ENCODE measurements at places on chromosomes 12 and 14.

GRCh38 chr12:28258998-28259397, 68.7 kb downstream of the CCDC91 start:
- no peak for DNase-seq

DNA sequence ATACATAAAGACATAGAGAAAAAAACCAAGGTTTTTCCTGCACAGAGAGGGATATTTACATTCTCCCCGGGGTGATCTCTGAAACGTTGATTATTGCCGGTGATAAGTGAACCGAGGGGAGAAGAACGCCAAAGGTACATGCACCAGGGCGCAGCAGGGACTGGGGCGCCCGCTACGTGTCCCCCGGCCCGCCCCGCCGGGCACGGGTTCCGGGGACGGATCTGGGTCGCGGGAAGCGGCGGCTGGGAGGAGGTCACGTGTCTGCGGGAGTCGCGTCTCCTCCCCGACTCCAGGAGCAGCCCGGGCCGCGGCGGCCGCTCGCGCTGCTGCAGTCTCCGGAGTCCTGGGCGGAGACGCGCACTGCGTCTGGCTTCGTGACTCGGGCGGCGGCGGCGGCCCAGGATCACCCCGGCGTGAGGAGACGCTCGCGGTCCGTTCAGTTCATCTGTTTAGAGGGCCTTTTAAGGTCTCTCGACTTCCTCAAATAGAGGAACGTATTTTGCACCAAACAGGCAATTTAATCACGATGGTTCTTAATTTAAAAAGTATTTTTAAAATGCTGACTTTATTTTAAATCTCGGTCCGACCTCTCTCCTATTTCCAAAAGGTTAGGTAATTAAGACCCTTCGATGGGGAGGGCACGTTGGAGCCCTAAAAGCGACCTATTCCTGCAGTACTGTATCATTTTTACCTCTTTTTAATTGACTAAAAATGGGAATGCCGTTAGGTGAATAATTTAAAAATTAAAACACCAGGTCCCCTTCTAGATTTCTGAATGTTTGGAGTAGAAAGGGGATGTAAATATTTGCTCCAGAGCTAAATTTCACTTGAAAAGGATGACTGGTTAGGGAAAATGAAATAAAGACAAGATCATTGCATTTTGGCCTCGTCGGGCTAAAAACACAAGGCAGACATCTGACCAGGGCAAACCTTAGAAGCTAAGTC, 1.8 kb upstream of the BHLHE41 start:
- no peak for DNase-seq

- DNase-seq: no peak
Measured at GRCh38 chr12:56288705-56289387, 11.3 kb downstream of the CS start.

DNA sequence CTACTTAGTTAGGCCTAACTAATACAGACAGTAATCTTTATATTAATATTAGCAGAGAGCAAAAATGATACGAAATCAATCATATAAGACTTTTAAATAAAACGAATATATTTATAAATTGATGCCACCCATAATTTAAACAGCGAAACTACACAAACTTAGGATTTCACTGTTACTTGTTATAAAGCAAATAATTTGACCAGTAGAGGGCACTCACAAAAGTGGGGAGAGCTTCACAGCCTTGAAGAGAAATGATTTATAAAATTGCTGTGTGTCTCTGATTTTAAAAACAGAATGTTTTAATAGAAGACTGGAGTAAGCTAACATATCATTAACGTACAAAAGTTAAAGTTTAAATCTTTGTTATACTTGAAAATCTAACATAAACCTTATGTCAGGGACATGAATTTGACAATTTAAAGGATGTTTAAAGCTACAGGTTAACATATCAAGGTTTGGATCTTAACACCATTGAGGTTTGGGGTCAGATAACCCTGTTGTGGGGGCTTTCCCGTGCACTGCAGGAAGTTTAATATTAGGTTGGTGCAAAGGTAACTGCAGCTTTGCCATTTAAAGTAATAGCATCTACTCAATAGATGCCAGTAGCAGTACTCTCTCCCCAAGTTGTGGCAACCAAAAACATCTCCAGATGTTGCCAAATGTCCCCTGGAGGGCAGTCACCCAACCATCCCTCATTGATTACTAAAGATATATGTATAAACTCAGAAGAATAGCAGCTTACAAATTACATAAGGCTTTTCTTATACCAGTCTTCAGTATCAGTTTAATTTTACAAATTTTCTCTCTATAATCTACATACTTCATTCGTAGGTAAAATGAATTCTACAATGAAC, 9.3 kb downstream of the KRAS start:
- no peak for DNase-seq

- DNase-seq: no peak
Measured at GRCh38 chr14:51094282-51094821, 553 bp downstream of the TRIM9 start.

DNA sequence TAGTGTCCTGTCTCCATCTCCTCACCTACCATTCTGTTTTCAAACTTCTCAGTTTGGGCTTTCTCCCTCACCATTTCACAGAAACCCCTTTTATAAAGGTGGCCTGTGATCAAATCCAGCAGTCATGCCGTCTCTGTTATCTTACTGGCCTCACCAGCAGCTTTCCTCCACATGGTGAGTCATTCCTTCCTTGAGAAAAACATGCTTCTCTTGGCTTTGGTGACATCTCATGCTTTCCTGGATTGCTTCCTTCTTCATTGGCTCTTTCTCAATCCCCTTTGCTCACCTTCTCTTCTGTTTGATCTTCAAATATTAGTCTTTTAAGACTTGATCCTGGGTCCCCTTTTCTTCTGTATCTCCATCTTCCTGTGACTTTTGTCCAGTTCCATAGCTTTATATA, 164.9 kb downstream of the ANO4 start:
- DNase-seq: no peak

- DNase-seq: no peak
Measured at GRCh38 chr12:28367326-28367725, 177.1 kb downstream of the CCDC91 start.

GRCh38 chr12:53191885-53192530, 11.3 kb upstream of the CSAD start:
- no peak for DNase-seq

DNA sequence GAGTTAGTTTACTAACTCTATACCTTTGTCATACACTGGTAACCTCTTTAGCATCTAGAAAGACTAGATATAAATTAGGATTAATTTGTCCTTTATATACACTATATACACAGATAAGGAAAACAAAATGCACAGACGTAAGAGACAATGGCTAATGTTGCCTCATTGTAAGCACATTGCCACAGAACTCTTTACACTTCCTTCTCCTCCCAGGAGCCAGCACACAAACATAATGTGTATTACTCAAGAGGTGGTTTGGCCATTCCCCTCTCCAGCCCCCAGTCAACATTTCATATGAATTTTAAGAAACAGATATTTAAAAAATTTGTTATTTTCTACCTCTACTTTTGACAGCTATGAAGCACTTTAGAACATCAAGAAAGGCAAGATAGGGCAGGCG, 131.4 kb upstream of the OR4E1 start:
- DNase-seq: no peak

DNA sequence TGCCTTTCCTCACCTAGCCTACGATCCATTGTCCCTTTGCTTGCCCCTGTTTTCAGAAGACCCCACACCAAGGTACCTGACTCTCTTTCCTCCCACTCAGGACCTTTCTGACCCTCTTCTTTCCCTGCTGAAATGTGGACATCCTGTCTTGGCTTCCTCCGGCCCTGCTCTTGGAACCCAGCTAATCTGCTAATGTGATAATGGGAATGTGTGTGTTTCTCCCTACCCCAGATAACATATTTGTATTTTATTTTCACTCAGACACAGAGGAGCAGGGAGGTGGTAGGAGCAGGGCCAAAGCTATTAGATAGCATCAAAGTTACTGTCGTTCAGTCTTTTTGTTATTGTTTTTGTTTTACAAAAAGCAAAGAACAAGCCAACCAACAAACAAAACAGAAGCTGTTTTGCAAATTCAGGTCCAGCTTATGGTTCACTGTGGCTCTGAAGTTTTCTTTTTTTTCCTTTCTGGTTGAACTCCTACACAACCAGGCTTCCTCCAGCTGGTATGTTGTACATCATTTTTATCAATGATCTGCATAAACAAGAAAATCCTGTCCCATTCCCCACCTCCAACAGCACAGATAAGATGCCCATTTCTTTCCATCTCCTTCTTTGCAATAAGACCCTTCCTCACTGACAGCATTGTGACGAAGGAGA, 137.3 kb downstream of the C12orf75 start:
- DNase-seq: no peak

GRCh38 chr12:118751355-118751754, 230.0 kb upstream of the SRRM4 start:
- no peak for DNase-seq

GRCh38 chr14:93186466-93186865, 1.3 kb downstream of the LYSET start:
- DNase-seq: no peak

DNA sequence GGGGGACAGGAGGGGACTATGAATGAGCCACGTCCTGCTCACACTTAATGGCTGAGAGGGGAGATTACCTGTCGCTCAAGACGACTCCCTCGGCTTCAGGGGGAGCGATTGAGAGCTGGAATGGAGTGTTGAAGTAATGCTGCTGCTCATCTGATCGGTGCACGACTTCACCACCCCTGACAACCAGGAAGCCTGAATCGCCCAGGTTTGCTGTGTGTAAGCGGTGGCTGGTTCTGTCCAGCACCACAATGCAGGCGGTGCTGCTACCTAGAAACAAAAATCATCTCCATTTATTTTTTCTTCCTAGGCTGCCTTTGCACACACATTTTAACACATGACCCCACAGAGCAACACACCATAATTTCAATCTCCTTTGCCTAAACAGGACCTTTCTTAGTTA, 37.3 kb downstream of the PPTC7 start:
- no peak for DNase-seq

DNA sequence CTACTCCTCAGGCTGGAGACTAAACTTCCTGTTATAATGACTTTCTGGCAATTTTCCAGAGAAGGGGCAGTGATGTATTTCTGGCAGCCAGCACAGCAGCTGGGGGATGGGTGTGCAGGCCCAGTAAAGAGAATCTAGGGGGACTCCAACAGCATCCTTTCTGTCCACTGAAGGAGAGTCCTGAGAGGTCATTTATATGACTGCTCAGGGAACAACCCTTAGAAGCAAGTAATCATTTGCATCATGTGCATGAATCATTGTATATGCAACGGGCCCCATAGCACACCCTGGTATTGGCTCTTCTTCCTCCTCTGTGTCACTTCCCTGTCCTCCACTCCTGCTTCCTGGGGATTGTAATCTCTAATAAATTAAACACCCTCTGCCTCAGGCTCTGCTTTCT, 493.8 kb downstream of the RPS29 start:
- no peak for DNase-seq

- DNase-seq: no peak
Measured at GRCh38 chr14:59096303-59096702, 92.2 kb upstream of the DAAM1 start.

DNA sequence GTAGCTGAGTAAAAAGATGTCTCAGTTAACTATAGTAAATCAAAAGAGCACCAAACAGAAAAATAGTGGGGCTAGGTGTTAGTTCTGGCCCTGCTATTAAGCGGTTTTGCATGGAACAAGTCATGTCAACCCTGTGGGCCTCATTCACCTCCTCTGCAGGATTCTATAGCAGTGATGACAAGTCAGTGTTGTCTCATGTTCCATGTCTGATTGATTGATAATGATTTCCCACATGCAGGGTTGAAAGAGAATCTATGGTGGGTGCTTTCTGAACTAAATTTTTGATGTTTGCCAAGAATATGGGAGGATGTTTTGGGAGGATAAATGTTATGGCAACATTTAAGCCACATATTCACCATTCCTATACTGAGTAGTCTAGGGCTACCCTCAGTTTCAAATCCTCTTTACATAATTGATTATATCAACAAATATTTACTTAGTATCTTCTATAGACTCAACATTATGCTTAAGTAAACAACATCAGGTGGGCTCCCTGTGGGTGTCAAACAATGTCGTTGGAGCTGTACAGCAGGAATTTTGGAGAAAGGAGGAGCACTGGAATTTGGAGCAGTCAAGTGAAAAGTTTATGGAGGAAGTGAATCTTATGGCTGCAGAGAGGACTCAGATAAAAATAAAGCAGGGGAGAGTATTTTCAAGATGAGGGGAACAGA, 48.6 kb downstream of the IRAK3 start:
- no peak for DNase-seq

Data from activated T-cell treated with anti-CD3 and anti-CD28 coated beads for 1 hour (primary cell).